Pancreas (tissue), 10 donors: ENCODE measurements at places on chromosomes 12 and 14.
A peak's percentile ranks its signal among the peaks of the same experiment; 100 is the strongest.

GRCh38 chr12:54882079-54882478 lies 27.8 kb downstream of the MUCL1 start:
- no peaks in the 10 kb centered on the region for H3K27me3 ChIP-seq
- no peaks in the 10 kb centered on the region for H3K4me1 ChIP-seq
- H3K36me3 ChIP-seq, result no peaks in the 10 kb centered on the region

DNA sequence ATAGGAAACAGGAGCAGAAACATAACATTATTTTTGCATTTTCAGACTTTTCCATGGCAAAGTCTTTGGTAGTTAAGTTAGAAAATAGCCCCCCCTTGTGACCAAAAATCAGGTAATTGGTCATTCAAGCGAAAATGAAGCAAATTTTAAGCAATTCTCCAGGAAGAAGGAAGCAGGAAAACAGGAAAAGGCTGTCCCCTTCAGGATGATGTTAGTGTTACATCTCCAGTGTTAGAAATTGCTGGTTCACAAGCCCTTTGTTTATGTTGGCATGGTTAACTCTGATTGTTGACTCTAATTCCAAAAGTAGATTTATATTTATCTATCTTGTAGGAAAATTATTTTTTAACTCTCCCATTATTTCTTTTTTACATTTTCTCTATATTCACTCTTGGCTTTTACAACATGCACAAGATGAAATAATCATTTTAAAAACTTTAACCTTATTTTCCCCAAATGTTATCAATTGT lies 18.8 kb upstream of the GAS2L3 start:
- DNase-seq, result no peak
- no peaks in the 10 kb centered on the region for H3K36me3 ChIP-seq
- H3K4me3 ChIP-seq, result no peak overlapping the region
- H3K4me1 ChIP-seq, result peaks cover 11% of the 10 kb centered on the region

GRCh38 chr12:91818227-91819131 lies 327.2 kb downstream of the BTG1 start:
- no peak for DNase-seq
- H3K27me3 ChIP-seq, result no peaks in the 10 kb centered on the region
- H3K4me1 ChIP-seq, result no peaks in the 10 kb centered on the region

GRCh38 chr12:54262403-54262925 lies 17.5 kb downstream of the CBX5 start:
- H3K4me3 ChIP-seq, result no peak overlapping the region

DNA sequence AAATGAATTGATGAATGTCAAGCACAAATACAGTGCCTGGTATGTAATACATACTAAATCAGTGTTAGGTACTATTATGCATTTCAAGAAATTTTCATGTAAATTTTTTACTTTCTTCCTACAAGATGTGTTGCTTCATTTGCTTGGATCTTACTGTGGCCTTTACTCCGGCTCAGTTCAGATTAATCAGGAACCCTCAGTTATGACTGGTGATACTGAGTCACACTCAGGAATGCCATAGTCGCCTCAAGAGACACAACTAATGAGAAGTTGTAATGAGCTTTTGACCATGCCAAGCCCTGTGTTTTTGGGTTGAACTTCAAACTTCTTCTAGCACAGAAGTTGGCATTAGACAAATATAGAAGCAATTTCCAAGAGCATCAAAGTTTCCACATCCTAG lies 96.0 kb downstream of the TGFB3 start:
- no peaks in the 10 kb centered on the region for H3K36me3 ChIP-seq
- H3K4me1 ChIP-seq, result no peaks in the 10 kb centered on the region
- H3K4me3 ChIP-seq, result no peak overlapping the region
- no peaks in the 10 kb centered on the region for H3K27me3 ChIP-seq

GRCh38 chr12:32211066-32211899 lies 104.6 kb downstream of the BICD1 start:
- no peaks in the 10 kb centered on the region for H3K27me3 ChIP-seq
- no peak overlapping the region for H3K27ac ChIP-seq
- H3K4me1 ChIP-seq, result no peaks in the 10 kb centered on the region
- no peaks in the 10 kb centered on the region for H3K36me3 ChIP-seq
- no peak overlapping the region for H3K4me3 ChIP-seq

- no peak overlapping the region for H3K27ac ChIP-seq
- H3K27me3 ChIP-seq, result no peaks in the 10 kb centered on the region
- H3K36me3 ChIP-seq, result no peaks in the 10 kb centered on the region
- no peak for DNase-seq
- H3K4me1 ChIP-seq, result no peaks in the 10 kb centered on the region
These were observed 121.2 kb upstream of the DAAM1 start for GRCh38 chr14:59067127-59067894.

DNA sequence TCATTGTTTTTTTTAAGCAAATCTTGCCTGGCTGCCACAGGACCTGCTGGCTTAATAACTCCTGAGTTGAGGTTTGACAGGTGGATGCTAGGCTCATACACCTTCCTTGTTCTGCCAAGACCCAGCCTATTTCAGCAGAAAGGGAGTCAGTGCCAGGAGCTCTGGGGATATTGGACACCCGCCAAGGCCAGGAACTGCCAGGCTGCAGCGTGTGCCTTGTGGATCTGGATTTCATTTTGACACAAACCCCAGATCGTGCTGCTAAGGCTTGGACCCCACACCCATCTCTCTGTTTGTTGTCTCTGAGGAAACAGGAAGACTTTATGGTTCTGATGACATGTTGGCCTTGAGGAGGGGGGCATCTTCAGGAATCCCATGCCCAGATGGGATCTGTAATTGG lies 44.4 kb upstream of the PRIMA1 start:
- no peaks in the 10 kb centered on the region for H3K4me1 ChIP-seq
- no peak overlapping the region for H3K27ac ChIP-seq
- no peak overlapping the region for H3K4me3 ChIP-seq
- H3K36me3 ChIP-seq, result no peaks in the 10 kb centered on the region
- DNase-seq, result peak; percentile 85
- no peaks in the 10 kb centered on the region for H3K27me3 ChIP-seq

DNA sequence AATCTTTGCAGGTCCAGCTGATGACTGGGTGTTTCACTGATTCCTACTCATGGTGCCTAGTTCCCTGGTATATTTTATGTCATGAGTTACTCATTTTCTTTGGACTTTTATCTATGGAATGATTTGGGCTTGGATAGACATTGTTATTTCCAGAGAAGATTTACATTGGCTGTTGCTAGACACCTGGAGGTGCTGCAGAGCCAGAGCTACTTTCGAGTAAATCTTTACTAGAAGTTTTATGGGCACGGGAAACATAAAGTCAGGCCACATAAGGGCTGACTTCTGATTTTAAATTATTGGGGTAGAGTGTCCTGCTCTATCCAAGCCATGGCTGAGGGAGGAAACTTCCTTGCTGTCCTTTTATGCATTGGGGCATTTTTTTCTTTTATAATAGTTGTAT lies 175.9 kb upstream of the ABCD2 start:
- no peaks in the 10 kb centered on the region for H3K36me3 ChIP-seq
- no peak overlapping the region for H3K27ac ChIP-seq
- no peak for DNase-seq
- H3K4me3 ChIP-seq, result no peak overlapping the region
- H3K27me3 ChIP-seq, result no peaks in the 10 kb centered on the region
- H3K4me1 ChIP-seq, result no peaks in the 10 kb centered on the region

DNA sequence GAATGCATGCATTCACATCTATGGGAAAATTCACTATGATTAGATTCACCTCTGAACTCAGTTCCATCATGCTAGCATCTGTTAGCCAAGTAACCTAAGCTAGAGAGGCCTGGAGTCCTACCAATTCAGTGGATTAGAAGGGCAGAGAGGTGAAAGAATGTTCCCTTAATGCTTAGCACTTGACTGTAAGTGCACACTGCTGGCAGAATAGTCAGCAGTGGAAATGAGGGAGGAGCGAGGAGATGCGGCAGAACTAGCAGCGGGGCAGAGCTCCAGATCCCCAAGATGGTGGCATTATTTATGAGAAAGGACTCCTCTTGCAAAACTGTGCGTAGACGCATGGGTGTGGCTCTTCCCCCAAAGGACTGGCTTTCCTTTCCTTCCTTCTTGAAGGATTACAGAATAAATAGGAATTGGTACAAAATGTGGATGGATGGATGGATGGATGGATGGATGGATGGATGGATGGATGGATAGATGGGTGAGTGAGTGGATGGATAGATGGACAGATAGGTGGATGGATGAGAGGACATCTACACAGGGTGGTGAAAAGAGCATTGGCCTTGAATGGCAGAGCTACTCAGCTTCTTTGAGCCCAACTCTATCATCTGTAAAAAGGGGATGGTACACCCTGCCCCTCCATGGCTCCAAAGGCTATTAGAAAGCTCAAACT lies 227.2 kb downstream of the CHST11 start:
- DNase-seq, result no peak
- H3K36me3 ChIP-seq, result no peaks in the 10 kb centered on the region
- H3K27me3 ChIP-seq, result no peaks in the 10 kb centered on the region
- H3K4me3 ChIP-seq, result no peak overlapping the region

- no peak overlapping the region for H3K27ac ChIP-seq
- no peaks in the 10 kb centered on the region for H3K36me3 ChIP-seq
- H3K27me3 ChIP-seq, result no peaks in the 10 kb centered on the region
- no peak for DNase-seq
- no peak overlapping the region for H3K4me3 ChIP-seq
- no peaks in the 10 kb centered on the region for H3K4me1 ChIP-seq
These were observed 396.9 kb upstream of the TMTC1 start for GRCh38 chr12:30180602-30181001.

DNA sequence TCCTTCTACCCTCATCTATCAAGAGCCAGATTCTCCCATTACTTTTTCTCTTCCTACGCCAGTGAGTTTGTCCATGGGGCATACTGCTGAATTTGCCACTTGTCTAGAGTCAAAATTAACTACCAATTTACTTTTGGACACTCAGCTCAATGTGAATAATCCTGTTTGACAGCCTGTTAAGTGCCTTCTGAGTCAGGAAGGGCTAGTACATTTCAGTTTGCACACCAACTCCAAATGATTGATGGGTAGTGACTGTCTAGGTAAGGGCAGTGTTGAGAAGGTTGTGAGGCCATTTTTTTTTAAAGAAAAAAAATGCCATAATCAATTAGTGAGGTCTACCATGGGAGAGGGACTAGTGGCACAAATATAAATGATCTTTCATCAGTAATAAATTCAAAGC lies 21.8 kb upstream of the TRIM9 start:
- no peaks in the 10 kb centered on the region for H3K27me3 ChIP-seq
- H3K36me3 ChIP-seq, result no peaks in the 10 kb centered on the region
- H3K4me1 ChIP-seq, result no peaks in the 10 kb centered on the region
- no peak overlapping the region for H3K4me3 ChIP-seq

DNA sequence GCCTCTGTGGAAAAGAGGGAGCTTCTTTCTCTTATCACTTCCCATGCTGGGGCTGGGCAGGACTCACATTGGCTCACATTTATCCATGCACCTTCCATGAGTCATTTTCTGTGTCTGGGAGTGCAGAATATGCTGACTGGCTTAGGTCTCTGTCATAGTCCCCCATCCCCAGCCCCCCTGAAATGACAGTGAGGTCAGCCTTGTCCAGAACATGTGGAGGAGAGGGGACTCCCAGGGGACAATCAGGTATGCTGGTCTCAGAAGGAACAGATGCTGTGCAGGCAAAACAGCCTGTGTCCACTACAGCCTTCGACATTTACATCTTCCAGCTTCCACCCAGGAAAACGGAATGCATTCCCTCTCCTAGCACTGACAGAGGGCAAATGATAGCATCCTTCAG lies 35.0 kb downstream of the ADGRD1 start:
- H3K27me3 ChIP-seq, result no peaks in the 10 kb centered on the region
- H3K27ac ChIP-seq, result no peak overlapping the region
- H3K4me3 ChIP-seq, result no peak overlapping the region

DNA sequence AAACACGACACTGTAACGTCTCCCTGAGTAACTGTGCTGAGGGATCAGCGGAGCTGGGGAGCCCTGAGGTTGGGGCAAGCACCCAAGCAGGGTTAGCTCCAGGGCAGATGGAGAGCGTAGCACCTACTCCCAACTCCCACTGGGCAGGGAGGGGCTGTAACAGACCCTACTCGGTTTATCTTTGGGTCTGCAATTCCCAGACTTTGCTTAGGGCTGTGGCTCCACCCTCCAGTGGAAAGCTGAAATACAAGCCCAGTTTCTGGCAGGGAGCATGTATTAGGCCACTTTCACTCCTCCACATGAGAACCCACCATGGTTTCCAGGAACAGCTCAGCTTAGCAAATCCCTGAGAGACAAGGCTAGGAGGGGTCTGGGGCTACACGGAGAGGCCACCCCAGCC lies 17.3 kb upstream of the TC2N start:
- peaks cover 19% of the 10 kb centered on the region for H3K4me1 ChIP-seq
- H3K36me3 ChIP-seq, result no peaks in the 10 kb centered on the region
- no peak overlapping the region for H3K4me3 ChIP-seq
- H3K27me3 ChIP-seq, result no peaks in the 10 kb centered on the region

DNA sequence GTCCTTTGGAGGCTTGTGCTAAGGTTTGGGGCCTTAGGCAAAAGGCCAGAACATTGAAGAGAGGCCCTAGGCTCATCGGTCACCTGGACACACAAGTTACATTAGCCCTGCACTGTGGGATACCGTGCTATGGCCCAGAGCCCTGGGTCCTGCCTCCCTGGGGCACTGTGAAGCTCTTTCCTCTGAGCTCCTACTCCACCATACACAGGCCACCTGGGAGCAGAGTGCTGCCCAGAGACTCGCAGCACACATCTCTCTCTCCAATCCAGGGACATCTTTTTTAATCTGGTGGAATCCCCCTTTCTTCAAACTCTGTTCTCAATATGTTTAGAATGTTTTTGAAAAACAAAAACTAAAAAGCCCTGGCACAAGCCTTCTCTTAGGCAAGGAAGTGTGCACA lies 314.2 kb upstream of the RGS6 start:
- H3K36me3 ChIP-seq, result no peaks in the 10 kb centered on the region
- no peak overlapping the region for H3K27ac ChIP-seq
- DNase-seq, result no peak

DNA sequence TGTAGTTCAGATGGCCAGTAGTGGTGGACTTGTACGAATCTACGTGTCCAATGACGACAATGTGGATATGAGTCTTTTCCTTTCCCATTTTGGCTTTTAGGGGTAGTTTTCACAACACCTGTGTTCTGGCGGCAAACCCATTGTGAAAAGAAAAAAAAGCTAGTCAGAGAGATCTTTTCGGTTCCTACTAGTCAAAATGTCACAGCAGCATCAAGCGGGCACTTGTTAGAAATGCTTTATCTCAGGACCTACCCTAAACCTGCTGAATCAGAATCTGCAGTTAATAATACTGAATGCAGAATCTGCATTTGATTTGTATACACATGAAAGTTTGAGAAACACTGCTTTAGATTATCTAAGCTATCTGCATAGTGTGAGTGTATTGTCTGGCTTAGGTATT lies 18.3 kb downstream of the AEBP2 start:
- H3K36me3 ChIP-seq, result no peaks in the 10 kb centered on the region
- H3K27me3 ChIP-seq, result no peaks in the 10 kb centered on the region
- no peak overlapping the region for H3K27ac ChIP-seq
- H3K4me1 ChIP-seq, result peaks cover 9% of the 10 kb centered on the region
- no peak overlapping the region for H3K4me3 ChIP-seq

- DNase-seq, result no peak
- no peaks in the 10 kb centered on the region for H3K36me3 ChIP-seq
- no peak overlapping the region for H3K27ac ChIP-seq
- no peaks in the 10 kb centered on the region for H3K27me3 ChIP-seq
- no peaks in the 10 kb centered on the region for H3K4me1 ChIP-seq
These were observed 40.0 kb downstream of the MYBPC1 start for GRCh38 chr12:101634724-101635123.
